ENCODE measurements at places on chromosomes 4 and X.

- no peak for DNase-seq
Measured at GRCh38 chrX:9797384-9798360, 11.4 kb downstream of the SHROOM2 start.

DNA sequence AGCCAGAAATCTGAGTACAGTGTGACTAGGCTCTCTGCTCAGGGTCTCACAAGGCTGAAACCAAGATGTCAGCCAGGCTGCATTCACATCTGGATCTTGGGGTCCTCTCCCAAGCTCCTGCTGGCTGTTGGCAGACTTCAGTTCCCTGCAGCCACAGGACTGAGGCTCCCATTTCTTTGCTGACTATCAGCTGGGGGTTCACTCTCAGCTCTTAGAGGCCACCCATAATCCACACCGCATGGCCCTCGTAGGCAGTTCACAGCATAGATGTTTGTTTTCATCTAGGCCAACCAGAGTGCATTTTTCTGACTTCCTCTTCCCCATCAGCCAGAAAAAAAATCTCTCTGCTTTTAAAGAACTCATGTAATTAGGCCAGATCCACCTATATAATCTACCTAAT is 8.2 kb upstream of the WDR44 start:
- no peak for DNase-seq

DNA sequence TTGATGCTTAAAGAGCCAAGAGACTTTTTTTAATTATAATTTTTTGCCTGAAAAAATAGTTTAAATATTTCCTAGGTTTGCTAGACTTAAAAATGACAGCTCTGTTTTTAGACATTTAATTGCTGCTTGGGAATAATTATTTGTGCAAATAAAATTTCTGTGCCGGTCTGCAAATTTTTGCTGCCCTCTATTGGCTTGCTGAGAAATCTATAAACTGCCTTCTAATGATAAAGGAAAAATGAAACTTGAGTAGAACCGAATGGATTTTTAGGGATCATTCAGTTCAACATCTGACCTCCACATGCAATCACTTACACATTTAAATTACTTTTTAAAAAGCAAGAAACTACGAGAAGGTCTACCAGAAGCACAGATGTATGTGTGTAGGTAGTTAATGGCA is 434.0 kb downstream of the FAM133A start:
- DNase-seq, result no peak

DNA sequence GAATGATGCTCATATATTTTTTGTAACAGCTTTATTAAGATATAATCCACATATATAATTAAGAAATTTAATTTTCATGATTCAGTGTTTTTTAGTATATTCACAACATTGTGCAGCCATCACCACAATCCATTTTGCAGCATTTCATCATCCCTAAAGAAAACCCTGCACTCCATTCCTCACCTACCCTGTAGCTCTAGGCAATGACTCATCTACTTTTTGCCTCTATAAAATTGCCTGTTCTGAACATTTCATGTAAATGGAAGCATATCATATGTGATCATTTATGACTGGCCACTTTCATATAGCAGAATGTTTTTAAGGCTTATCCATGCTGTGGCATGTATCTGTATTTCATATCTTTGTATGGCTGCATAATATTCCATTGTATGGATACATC is 339.9 kb downstream of the MAPK10 start:
- DNase-seq, result no peak

DNA sequence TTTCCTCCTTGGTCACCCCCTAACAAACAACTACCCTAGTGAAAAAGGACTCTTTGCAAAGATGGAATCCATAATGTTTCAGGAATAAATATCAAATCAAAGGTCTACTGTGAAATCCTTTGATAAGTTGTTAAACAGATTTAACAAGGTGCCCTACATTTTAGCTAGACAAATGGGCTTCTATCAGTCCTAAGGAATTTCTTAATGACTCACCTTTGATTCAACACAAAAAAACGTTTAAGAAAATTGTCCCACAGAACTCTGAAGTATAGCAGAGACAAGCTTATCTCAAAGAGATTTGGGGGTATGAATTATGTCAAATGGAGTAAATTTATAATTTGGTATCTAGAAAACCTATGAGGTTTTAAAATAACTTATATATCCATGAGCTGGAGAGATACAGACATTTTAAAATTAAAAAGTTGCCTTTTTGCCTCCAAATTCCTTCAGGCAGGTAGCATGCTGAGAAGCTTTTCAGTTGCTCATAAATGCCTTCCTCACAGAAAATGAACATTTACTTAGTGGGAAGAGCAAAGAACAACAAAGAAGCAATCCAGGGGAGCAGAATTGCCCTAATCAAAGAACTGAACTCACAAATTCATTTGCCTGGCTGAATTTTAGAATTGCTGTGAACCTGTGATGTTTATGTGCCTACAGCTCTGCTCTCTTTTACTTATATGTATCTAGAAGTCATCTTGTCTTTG is 649.3 kb downstream of the STPG2 start:
- DNase-seq, result no peak

DNA sequence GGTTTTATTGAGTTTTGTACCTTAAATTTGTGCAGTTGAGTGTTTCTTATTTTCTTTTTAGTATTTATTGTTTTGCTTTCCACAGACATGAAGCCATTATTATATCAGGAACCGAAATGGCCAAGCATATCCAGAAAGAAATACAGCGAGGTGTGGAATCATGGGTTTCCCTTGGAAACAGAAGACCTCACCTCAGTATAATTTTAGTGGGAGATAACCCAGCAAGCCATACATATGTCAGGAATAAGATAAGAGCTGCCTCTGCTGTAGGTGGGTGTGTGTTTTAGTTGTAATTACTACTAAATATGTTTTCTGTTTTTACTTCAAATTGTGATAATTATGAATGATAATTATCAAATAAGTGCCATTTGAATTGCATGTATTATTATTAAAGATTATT is 16.5 kb downstream of the MTHFD2L start:
- no peak for DNase-seq

DNA sequence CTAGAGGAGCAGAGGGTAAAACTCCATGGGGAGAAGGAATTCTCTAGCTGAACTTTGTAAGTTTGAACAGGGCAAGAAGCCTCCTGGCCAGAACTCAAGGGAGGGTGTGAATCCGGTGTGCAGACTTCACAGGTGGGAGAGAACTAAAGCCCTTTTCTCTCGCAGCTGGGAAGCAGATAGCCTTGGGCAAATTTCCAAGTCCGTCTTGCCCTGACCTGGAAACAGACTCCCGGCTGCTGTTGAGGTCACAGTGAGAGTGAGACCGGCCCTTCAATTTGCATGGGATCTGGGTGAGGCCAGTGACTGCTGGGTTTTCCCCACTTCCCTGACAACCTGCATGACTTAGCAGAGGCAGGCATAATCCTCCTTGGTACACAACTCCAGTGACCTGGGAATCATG is 94.5 kb upstream of the ZNF827 start:
- DNase-seq, result no peak

DNA sequence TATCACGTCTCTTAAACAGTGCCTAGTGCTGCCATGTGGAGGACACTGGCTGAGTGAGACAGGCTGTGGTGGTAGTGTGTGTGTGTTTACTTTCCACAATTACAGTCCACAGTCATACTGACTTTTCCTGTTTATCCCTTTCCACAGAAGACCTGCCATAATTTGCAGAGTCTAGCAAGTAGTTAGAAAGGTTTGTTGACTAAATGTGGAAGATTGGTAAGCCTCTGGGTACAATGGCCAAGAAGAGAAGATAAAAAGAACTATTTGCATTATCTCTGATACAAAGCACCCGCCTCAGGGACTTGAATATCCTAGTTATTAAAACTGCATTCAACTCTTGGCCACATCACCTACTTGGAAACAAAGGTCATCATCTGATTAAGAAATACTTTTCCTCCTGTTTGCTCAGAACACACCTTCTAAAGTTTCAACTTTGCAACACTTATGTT is 89.1 kb downstream of the FAM13A start:
- no peak for DNase-seq

DNA sequence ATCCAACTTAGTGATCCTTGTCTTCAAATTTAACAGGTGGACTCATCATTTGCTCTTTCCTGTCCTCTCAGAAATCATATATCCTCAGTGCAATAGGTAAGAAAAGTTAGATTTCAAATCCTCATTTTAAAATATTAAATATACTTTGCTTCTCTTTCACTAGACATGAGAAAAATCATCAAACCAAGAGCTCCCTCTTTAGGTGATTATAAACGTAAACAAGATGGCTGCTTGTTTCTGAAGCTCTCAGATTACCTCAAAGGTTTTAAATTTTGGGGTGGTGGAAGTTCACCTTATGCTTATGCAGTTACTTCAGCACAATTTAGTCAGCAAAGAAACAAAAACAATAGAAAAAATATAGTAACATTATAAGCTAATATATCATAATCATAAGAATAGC is 27.3 kb downstream of the CSN3 start:
- no peak for DNase-seq

GRCh38 chr4:81814987-81815541 is 343.4 kb upstream of the RASGEF1B start:
- no peak for DNase-seq

- DNase-seq, result no peak
Measured at GRCh38 chr4:83022724-83023450, 12.1 kb upstream of the COPS4 start.

DNA sequence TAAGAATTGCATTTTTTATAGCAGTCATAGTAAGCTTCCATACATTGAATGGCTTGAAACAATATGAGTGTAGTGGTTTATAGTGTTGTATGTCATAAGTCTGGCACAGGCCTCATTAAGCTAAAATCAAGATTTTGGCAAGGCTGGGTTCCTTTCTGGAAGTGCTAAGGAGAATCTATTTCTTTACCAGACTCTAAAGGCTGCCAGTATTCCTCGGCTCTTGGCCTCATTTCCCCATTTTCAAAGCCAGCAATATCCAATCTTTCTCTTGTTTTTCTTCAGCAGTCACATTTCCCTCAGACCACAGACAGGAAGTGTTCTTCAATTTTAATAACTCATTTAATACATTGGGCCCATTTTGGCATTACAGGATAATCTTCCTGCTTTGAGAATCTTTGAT is 1155.5 kb upstream of the PABPC4L start:
- no peak for DNase-seq

- DNase-seq, result no peak
Measured at GRCh38 chr4:158825433-158826036, 56.7 kb downstream of the FNIP2 start.

GRCh38 chr4:164731827-164732474 is 22.0 kb upstream of the SMIM31 start:
- DNase-seq, result no peak

DNA sequence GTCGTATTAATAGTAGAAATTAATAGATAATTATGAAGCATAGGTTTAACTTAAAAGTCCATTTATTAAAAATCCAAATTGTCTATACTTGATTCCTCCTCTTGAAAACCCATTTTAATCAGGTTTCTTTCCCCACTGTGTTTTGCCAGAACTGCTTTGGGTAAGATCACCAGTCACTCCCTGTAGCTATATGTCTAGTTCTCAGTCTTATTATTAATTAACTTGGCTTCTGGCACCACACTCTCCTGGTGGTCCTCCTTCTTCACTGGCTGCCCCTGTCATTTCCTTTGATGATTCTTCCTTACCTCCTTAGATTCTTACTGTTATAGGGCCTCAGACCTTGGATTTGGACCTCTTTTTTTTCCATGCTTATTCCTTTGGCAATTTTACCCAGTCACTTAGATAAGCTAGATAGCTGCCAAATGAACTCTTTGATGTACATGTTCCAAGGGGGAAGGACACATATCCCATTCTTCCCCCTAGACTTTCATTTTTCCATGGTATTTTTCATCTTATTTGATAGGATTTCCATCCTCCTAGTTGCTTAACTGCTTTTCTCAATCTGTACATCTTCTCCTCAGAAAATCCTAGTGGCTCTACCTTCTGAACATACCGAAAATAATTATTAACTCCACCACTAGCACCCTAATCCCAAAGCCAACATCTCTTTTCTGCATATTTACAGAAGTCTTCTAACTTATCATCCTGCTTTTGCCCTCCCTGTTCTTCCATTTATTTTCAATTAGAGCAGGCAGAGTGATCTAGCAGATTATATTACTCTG is 24.5 kb downstream of the GIMD1 start:
- no peak for DNase-seq

GRCh38 chr4:94412658-94413038 is 39.1 kb upstream of the PDLIM5 start:
- DNase-seq, result no peak

DNA sequence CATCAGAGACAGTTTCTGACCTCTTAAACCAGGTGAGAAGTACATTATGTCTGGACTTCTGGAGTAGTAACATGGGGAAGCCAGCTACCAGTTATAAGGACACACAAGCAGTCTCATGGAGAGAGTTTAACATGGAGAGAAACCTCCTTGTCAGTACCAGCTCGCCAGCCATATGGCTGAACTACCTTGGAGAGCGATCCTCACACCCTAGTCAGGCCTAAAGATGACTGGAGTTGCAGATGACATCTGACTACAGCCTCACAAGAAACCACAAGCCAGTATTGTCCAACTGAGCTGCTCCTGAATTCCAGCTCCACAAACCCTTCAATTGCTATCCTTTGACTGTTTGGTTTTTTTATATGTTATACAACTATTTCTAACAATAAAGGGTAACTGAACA is 49.8 kb downstream of the PDHA2 start:
- no peak for DNase-seq

GRCh38 chr4:138706201-138706600 is 309.4 kb upstream of the NOCT start:
- DNase-seq, result no peak

DNA sequence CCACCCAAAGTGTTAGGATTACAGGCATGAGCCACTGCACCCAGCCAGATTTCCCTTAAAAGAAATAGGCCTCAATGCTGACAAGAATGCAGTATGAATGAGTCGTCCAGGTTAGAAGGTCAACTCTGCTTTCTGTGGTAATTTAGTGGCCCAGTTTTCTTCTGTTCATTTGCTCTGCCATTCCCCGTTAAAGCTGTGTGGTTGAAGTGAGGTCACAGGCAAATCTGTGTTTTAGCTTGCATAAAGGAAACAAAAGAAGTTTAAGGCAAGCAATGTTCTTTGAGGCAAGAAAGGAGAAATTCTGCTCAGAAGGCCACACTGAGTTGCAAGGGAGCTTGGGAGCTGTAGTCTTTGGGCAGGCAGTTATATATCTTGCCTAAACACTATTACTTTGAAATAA is 176.8 kb downstream of the LARP7 start:
- no peak for DNase-seq

DNA sequence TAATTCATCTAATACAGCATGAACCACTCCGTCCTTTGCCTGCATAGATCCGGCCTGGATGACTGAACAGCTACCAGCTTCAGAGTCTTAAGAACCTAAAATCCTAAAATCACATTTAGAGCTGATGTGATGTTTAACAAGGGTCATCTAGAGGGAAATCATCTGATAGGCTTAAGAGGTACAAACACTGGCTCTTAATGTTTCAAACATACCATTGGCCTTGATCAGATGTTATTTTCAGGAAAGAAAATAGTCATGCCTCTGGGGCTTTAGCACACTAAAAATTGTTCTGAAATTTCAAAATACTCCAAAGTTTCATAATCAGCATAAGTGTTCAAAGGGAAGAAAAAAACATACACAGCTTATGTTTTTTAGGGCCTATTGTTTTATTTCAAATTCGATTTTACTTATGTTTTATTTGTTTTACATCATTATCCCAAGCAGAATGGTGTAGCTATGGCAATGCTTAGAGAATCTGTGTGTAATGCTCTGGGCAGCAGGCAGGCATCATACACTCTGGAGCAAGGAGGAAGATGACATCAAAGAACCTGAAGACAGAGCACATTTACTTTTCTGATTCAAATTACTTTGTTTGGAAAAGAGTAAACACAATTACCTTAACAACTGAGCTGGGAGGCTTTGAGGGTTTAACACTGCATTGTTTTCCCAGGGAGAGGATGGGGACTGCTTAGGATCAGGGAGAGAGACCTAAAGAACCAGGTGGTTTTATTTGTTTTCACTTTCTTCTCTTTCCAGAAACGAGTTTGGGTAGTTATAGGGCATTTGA is 25.3 kb upstream of the LEF1 start:
- no peak for DNase-seq

- no peak for DNase-seq
Measured at GRCh38 chr4:175246941-175247340, 328.8 kb downstream of the ADAM29 start.
